Heart right ventricle (tissue), 16 donors: ENCODE measurements at places on chromosomes 7 and 10. TPM values are rescaled to one million over a fixed set of nuclear protein-coding genes. Genes with fewer than 3 reads are reported as not detected.

NAT16 gene
- not detected for polyA plus RNA-seq

MTG1 gene
- 36.2 TPM for polyA plus RNA-seq

CALHM1 gene
- polyA plus RNA-seq: not detected

NODAL gene
- polyA plus RNA-seq: not detected

C10orf53 gene
- not detected for polyA plus RNA-seq

DNAH11 gene
- polyA plus RNA-seq: 0.37 TPM

SEMA3A gene
- 0.59 TPM for polyA plus RNA-seq

PRSS37 gene
- polyA plus RNA-seq: not detected

MLLT10 gene
- polyA plus RNA-seq: 41.1 TPM

CLEC2L gene
- polyA plus RNA-seq: 0.03 TPM

ATOH7 gene
- polyA plus RNA-seq: 0.01 TPM

- no peak for DNase-seq
Measured at GRCh38 chr10:120503689-120504088, 46.7 kb downstream of the PLPP4 start.

- no peak for DNase-seq
Measured at GRCh38 chr10:15265056-15265455, 96.6 kb upstream of the NMT2 start.

GRCh38 chr7:43769281-43769680 is 10.8 kb downstream of the BLVRA start:
- no peak for DNase-seq

DNA sequence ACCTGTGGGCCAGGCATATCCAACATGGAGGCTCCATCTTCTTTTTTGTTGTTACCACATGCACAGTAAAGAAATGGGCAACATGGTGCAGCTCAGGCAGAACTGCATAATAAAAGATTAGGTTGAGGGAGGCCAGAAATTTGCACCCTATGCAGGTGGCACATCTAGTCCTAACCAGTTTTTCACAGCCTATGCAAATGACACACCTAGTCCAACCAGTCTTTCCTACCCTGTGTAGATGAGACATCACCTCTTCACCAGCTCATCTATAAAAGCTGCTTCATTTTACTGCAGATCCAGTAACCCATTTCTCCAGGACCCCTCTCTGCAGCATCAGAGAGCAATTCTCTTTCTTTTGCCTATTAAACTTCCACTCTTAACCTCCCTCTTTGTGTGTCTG is 411.0 kb upstream of the PCDH15 start:
- DNase-seq: no peak

GRCh38 chr7:151079199-151079910 is 1.3 kb downstream of the FASTK start:
- no peak for DNase-seq

- no peak for DNase-seq
Measured at GRCh38 chr10:42874713-42875387, 92.3 kb downstream of the BMS1 start.

- no peak for DNase-seq
Measured at GRCh38 chr7:117012696-117013095, 59.4 kb downstream of the ST7 start.

DNA sequence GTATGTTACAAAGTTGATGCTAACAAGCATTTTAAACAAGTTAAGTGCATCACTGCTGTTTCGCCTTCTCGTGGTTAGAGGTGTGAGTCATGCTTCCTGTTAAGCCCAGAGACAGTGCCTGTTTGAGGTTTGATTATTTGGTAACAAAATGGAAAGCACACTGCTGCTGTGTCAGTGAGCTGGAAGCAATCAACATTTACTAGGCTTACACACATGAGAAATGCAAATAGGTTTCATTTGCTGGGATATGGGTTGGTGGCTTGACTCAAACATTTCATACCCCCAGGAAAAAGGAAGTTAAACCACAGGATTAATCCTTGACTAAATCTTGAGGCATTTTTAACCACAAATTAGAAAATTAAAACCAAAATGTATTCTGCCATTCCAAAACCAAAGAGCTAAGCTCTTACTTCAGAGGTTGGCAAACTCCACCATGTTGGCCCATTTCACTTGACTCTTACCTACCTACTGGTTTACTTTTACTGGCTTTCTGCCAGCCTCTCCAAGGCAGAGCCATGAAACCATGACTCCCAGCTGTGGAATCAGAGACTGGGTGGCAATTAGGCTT is 139.2 kb downstream of the ETV1 start:
- no peak for DNase-seq

GRCh38 chr10:14326581-14326980 is 4.1 kb downstream of the FRMD4A start:
- DNase-seq: no peak

- DNase-seq: no peak
Measured at GRCh38 chr10:121262774-121263430, 335.3 kb downstream of the FGFR2 start.

- DNase-seq: no peak
Measured at GRCh38 chr7:45196374-45196773, 38.8 kb downstream of the RAMP3 start.

- DNase-seq: no peak
Measured at GRCh38 chr10:43890124-43890523, 241.4 kb upstream of the ZNF32 start.

DNA sequence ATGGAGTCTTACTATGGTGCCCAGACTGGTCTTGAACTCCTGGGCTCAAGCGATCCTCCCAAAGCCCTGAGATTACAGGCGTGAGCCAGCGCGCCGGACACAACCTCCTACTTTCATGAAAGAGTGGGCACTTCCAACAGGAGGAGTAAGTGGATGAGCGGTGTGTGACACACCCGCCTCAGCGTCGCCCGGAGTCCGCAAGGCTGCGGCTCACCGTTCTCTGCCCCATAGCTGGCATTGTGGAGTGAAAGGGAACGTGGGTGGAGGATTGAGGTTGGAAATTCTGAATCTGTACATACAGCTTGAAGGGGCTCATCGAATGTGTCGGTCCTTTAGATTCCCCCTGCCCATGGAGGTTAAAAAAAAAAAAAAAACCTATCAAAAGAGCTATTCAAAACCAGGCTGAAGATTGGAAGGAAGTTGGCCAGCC is 524 bp upstream of the PRXL2A start:
- DNase-seq: peak; percentile 34

- DNase-seq: no peak
Measured at GRCh38 chr7:86775203-86775602, 131.5 kb downstream of the GRM3 start.

- no peak for DNase-seq
Measured at GRCh38 chr10:115861864-115862263, 411.1 kb downstream of the GFRA1 start.

GRCh38 chr10:23432639-23433038 is 6.2 kb upstream of the OTUD1 start:
- DNase-seq: no peak

GRCh38 chr7:5216931-5217330 is 26.9 kb downstream of the WIPI2 start:
- DNase-seq: no peak

- no peak for DNase-seq
Measured at GRCh38 chr7:28528899-28529298, 116.6 kb downstream of the CREB5 start.

DNA sequence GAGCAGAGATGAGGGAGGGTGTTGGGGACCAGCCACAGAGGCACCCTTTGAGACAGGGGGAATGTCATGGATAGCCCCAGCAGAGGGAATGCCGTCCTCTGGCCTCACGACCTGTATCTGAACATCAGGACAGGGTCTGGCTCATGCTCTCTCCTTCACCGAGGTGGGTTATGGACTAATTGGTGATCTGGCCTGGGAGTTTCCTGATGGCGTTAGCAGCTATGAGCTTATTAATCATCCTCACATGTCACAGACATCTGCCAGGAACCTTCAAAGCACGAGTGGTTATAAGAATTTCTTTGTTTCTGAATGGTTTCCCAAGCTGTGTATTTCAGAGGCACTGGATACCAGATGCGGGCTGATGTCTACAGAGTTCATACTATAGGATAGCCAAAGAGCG is 6.9 kb downstream of the CPA4 start:
- DNase-seq: no peak

- DNase-seq: no peak
Measured at GRCh38 chr10:21953585-21954057, 49.9 kb downstream of the DNAJC1 start.

DNA sequence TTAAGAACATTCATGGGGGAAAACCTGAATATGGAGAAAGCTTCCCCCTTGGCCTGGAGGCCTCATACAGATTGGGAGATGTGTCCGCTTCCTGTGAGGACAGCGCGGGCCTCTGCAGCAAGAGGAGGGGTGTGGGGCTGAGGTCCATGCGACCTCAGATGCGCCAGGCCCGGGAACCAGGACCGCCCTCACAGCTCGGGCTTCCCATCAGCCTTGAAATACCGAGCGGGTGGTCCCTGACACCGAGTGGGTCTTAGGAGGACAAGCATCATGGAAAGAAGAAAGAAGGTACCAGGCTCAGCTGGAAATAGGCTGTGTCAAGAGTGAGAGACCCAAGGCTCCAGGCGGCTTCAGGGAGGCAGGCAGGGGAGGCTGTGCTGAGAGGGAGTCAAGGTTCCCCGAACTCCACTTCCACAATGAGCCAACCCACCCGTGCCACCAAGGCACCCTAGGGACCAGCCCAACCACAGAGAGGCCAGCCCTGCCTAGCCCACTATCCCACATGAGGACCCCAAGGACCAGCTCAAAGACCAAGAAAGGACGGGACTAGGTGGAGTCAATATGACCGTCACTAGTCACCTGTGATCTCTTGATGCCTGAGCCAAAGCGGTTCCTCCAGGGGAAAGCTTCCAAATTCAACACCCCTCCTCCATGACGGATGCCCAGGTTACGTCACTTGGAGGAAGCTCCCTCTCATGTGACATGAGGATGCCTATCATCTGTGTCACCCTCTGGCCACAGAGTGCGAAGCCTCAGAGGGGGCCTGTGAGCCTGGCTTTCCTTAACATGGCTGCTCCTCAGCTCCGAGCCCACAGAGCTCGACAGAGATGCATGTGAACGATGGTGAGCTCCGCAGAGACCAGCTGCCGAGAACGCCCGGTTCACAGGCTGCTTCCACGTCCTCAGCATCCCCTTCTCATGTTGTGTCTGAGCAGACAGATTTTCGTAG is 103.7 kb downstream of the TCERG1L start:
- no peak for DNase-seq

DNA sequence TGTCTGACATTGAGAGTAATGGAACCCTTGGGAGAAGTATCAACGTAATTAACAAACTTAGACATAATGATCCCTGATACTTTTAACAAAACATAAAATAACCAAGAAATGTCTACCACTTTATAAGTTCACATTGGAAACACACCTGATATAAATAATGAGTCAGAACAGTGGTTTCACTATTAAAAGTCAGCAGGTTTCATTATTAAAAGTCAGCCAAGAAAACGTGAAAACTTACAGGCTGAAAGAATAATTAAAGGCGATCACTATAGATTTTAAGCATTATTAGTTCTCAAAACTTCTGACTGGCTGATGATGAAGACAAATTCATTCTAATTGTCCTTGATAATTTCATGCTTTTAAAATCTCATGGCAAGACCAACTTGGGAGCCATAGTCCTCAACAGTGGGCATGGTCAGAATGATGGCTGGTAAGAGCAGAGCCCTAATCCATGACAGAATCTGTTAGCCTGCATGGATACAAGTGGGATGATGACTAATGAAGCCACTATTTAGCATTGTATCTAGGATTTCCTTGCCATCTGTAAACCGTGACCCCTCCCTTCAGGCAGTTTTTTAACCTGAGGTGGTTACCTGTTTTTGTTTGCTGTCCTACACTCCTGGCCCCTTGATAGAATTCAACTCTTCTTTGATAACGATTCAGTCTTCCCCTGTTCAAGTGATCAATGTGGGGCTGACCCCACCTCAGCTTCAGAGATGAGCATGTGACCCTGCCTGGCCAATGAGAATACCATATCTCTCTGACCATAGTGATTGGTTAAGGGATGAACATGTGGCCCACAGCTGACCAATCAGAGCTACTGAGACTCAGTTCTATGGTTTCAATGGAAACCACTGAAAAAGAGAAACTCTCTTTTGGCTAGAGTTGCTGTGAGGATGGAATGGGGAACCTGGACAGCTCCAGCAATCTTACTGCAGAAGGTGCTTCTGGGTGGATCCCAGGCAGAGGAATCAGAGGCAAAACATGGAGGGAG is 151.0 kb downstream of the PLPP4 start:
- no peak for DNase-seq

DNA sequence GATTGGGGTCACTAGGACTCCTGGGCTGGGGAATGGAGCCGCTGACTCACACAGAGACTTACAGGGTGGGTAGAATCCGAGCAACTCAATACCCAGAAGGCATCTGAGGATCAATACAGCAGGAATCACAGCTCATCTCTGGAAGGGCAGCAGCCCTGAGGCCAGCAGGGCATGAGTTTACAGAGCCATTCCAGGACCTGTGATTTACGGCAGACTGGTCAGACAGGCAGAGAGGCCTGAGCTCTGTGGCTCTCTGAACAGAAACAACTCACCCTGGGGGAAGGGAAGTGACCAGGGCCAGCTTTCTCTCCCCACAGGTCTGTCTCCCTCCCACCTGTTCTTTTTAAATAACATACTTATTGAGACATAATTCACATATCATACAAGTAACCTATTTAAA is 88.2 kb upstream of the CXCL12 start:
- no peak for DNase-seq

DNA sequence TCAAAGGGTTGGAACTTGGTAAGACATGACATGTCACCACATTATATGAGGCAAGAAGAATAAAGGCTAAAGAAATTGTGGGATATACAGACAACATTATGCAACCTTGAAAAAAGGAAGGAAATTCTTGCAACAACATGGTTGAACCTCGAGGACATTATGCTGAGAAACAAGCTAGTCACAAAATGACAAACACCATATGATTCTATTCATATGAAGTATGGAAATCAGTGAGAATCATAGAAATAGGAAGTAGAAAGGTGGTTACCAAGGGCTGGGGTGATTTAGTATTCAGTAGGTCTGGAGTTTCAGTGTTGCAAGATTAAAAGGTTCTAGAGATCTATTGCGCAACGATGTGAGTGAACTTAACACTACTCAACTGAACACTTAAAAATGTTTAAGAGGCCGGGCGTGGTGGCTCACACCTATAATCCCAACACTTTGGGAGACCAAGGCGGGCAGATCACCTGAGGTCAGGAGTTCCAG is 126.9 kb upstream of the TBX20 start:
- DNase-seq: no peak

DNA sequence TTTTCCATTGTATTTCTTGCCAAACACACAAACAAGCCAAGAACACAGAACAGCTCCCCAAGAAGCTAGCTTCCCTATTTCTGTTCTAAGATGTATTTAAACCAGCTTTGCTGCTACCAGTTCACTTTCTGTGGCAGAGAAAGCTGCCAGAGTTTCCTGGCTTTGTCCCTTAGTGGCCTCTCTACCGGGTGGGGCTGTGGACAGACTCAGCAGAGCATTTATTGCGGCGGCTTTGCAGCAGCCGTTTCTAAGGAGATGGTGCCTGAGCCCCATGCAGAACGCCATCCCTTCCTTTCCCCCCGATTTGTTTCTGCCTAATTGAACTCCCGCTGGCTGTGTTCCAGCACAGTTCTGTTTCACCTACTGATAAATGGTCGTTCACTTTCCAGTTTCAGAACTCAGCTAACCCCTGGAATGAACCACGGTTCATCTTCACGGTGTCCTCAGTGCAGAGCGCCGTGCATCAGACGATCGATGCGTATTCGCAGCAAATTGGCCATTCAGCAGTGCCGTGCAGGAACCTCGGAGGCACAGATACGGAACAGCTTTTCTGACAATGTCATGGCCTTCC is 33.8 kb upstream of the SFMBT2 start:
- no peak for DNase-seq

GRCh38 chr10:71978476-71978875 is 14.3 kb downstream of the CHST3 start:
- DNase-seq: no peak
